ENCODE measurements at places on chromosomes 1 and 21.

DNA sequence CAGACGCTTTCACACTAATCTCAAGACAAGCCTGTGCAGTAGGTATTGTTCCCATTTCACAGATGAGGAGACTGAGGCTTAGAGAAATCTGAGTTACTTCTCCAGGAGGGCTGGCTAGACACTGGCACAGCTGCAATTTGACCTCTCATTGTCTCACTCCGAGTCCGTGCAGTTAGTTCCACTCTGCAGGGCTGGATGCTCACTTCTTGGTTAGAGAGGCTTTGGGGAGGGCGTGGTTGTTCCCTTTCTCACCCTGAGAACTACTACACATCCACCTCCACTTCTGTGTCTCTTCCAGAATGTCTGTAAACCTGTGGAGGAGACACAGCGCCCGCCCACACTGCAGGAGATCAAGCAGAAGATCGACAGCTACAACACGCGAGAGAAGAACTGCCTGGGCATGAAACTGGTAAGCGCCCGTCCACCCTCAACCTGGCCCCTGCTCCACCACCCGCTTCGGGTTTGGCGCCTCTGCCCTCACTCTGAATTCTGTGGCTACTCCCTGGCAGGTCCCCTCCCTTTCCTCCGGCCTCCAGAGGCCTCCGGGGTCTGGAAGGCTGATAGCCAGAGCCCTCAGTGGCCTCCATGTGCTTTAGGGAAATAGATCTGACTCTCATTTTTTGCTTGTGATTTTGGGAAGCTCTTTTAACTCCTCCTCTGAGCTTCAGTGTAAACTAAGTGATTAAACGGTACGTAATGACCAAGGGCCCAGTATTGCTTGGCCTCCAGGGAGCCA is 29.1 kb downstream of the EIF2D start:
- DNase-seq: no peak

GRCh38 chr1:202105571-202106339 is 17.0 kb upstream of the GPR37L1 start:
- no peak for DNase-seq

- no peak for DNase-seq
Measured at GRCh38 chr1:29454616-29455380, 218.5 kb downstream of the PTPRU start.

DNA sequence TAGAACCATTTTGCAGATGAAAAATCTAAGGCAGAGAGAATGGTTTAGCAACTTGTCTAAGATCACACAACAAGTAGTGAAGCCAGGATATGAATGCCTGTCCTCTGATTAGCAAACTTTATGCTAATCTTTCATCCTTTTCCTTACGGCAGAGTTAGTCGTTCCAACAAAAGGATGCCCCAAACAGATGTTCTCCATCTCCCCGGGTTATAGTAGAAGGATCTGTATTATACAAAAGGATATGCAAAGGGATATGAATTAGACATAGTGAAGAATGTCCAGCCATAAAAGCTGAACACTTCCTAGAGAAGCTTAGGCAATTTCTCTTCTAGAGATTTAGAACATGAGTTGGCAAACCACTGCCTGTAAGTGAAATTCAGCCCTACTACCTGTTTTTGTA is 291.6 kb upstream of the DUSP10 start:
- no peak for DNase-seq

- DNase-seq: no peak
Measured at GRCh38 chr1:154418923-154419619, 13.9 kb downstream of the IL6R start.

DNA sequence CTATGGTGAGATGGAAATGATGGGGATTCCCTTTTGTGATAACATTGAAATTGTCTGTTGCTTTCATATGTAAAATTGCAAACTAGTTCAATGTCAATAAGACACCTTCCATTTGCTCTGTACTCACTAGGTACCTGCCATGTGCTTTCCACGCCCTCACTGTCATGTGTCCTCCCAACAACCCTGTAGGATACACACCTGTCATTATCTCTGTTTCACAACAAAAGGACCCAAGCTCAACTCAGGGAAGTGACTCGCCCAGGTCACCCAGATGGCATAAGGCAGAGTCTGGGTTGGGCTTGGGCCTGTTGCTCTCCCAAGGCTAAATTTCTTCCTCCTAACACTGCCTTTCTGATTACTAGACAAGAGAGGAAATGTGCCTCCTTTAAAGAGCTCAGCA is 45.3 kb upstream of the MCOLN3 start:
- no peak for DNase-seq

GRCh38 chr21:38798081-38798480 is 7.6 kb upstream of the ETS2 start:
- DNase-seq: no peak

GRCh38 chr1:35925741-35926140 is 5.2 kb upstream of the AGO3 start:
- DNase-seq: no peak

DNA sequence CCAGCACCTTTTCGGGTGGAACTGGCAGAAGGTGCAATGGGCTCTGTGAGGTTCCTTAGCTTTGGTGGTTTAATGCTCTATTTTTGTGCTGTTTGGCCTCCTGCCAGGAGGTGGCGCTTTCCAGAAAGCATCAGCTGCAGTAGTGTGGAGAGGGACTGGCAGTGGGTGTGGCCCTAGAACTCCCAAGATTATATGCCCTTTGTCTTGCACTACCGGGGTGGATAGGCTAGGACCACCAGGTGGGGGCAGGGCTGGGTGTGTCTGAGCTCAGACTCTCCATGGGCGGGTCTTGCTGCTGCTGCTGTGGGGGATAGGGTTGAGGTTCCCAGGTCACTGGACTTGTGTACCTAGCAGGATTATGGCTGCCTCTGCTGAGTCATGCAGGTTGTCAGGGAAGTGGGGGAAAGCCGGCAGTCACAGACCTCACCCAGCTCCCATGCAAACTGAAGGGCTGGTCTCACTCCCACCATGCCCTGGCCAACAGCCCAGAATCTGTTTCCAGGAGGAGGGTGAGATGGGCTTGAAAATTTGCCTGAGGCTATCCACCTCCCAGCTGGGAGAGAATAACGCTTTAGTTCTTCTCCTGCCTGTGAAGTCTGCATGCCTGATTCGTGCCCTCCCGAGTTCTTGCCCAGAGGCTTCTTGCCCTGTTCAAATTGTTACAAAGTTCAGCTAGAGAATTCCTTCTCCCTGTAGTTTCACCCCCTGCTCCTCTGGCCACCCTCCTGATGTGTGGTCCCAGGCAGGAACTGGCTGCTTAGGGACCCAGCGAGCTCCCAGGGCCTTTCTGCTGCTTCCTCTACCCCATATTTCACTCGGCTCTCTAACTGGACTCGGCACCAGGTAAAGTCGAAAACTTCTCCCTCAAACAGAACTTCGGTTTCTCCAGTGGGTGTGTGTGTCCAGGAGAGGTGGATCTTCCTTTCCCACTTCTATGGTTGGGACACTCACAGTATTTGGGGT is 76.5 kb upstream of the BTG3 start:
- peak; percentile 6 for DNase-seq

GRCh38 chr1:178294654-178295053 is 200.8 kb downstream of the RASAL2 start:
- no peak for DNase-seq

DNA sequence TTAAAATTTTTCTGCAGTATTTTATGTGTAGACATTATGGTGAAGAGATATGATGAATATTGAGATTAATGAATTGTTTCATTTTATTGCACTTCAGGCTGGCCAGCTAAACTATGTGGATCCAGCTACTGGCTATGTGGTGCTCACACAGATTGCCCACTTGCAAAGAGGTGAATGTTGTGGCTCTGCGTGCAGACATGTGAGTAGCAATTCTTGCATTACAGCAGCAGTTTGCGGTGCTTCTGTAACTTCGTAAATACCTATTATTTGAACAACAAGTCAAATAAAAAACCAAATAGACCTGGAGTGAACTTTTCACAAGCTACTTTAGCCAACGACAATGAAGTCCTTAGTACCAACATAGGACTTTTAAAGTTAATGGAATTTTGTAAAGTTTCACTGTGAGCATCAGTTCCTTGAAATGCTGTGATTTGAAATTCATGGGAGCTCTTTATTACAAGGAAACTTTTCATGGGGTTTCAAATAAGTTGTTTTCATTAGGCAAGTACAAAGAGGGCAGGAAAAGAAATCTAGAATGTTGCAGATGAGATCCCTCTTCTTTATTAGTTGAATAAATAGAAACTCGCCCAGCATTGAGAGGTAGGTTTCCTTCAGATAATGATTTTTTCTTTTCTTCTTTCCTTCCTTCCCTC is 3.4 kb downstream of the C1orf53 start:
- no peak for DNase-seq

- no peak for DNase-seq
Measured at GRCh38 chr1:165114022-165114888, 242.3 kb downstream of the LMX1A start.

DNA sequence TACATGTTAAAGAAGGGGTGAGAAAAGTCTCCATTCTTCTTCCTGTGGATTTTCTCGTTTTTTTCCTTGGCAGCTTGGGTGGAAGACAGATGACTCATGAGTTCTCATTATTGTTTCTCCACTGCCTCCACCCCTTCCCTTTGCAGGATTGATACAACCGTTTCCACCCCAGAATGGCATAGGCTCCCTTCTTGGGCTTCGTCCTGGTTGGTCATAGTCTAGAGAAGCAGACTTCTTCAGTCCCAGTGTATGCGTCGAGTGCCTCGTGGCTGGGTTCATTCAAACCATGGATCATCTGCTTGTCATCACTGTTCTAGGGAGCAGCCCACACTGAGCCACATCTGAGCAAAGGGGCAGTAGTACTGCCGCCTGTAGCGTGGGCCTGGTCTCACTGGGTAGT is 13.7 kb downstream of the PTGFRN start:
- no peak for DNase-seq

- no peak for DNase-seq
Measured at GRCh38 chr21:43295066-43295958, 126.5 kb downstream of the CRYAA start.

DNA sequence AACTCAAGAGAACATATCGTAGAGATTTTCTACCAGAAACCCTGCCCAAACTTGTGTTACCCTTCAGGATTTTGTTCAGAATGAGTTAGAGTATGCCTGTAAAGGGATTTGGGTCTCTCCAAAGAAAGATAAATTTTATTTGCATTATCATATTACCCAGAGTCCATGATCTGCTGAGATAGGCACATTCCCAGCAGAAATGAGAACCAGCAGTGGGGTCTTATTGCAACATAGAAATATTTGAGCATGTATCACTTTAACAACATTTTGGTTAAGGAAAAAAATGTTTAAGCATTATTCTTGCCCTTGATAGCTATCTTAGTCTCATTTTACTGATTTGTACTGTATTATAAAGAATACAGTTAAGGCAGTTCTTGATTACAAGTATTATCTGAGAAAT is 10.6 kb downstream of the VCAM1 start:
- no peak for DNase-seq

DNA sequence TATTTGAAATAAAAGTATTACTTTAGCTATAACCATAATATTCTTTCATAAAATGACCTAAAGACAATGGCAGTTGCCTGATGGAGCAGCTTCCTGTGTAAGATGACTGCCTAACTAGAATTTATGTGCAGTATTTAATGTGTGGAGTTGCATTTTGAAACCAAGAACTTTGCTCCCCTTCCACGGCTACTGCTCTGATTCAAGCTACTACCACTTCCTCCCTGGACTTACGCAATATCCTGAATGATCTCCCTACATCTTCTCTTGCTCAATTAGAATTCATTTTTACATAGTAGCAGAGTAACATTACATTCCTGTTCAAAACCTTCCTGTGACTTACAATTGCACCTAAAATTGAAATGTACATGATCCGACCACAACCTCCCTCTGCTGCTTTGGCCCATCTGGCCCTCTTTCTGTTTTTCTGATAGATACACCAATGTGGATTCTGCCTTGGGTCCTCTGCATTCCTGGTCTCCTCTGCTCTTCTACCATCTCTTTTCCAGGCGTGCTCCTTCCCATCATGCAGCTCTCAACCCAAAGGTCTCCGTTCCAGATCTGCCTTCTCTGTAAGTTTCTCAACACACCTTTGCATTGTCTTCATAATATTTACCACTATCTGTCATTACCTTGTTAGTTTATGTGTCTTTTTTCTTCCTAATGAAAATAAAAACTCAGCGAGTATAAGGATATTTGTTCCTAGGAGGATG is 47.4 kb upstream of the USP25 start:
- DNase-seq: no peak

DNA sequence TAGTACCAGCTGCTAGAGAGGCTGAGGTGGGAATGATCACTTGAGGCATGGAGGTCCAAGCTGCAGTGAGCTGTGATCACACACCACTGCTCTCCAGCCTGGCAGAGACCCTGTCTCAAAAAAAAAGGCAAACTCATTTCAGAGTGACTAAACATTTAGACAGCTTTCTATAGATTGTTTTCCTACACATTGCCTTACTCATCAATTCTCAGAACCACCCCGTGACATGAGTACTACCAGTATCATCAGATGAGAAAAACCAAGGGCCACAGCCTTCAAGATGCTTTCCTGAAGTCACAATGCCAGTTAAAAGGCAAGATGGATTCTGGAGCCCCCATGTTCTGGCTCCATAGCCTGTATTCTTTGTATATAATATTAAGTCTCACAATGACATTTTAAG is 22.4 kb upstream of the SMPDL3B start:
- no peak for DNase-seq

- DNase-seq: no peak
Measured at GRCh38 chr1:61609040-61609439, 115.9 kb downstream of the TM2D1 start.

- no peak for DNase-seq
Measured at GRCh38 chr1:78840453-78841271, 165.9 kb downstream of the ADGRL4 start.

DNA sequence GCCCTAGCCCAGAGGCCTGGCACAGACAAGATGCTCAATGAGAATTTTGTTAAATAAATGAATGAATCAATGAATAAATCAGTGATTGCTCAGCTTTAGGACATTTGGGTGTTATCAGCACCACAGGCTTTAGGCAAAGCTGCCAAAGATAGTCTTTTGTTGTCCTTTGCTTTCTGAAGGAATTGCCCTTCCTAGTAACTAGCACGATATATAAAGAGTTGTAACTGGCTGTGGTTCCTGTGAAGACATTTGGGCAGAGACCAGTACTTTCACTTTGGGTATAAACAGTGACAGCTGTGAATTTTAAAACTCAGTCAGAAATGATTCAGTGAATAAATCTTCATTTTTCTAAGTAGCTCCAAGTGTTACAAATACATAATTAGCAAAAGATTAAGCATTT is 13.3 kb downstream of the RNU5D-1 start:
- DNase-seq: no peak

GRCh38 chr1:163085904-163086268 is 16.7 kb downstream of the RGS4 start:
- DNase-seq: no peak

DNA sequence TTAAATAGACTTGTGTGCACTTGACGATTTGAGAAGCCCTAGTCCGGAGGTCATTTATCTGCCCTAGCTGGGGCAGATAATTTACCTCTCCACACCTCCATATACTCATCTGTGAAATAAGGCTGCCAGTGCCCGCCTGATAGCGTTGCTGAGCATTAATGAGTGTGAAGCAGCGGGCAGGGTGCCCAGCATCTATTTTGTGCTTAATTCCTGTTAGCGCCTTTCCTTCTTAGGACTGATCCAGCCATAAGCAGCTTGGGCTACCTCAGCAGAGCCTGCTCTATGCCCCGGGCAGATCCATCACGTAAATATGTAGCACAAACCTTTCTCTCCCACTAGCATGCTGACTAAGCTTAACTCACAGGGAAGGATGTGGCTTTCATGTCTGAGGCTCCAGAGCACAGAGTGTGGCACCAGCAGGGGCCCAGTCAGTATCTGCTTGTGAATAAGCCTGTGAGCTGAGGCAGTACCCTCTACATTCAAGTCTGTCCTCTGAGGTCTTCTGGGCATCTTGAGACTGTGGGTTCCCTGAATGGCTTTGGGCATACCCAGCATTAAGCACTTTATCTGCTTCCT is 21.5 kb upstream of the RNF187 start:
- no peak for DNase-seq
